NCI-H187 (cell line): ENCODE measurements at places on chromosomes 6 and 20.

DNA sequence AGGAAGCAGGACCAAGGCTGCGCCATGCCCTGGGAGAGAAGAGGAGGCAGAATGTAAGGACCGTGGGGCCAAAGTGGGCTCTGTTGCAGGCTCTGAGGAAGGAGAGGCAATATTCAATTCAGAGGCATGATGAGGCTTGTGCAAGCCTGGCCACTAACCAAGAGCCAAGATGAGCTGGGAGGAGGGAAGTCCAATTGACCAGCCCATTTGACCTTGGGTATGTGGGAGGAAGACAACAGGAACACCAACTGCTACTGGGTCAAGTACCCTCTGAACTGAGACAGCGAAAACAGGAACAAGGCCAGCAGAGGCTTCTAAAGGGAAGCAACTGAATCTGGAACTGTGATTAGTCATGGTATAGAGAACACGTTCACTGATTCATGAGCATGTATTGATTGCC lies 779.6 kb downstream of the MAFB start:
- DNase-seq: no peak

GRCh38 chr20:38209736-38210405 lies 44.8 kb upstream of the TGM2 start:
- DNase-seq: no peak

GRCh38 chr6:72770959-72771358 lies 149.1 kb downstream of the KCNQ5 start:
- DNase-seq: no peak

DNA sequence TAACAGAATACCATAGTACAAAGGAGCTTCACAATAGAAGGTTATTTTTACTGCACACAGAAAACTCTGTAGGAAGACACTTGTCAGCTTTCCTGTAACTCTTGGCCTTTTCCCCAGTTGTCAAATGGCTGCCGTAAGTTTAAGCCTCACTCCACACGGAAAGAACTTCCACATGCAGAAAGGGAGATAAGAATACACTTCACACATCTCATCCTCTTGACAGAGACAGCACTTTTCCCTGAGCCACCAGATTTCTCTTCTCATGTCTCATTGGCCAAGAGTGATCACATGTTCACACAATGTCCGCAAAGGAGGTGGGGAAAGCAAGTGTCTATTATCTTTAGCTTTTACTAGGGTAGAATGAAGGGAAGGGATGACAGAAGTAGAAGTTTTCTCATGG lies 540.7 kb downstream of the HAO1 start:
- DNase-seq: no peak

- DNase-seq: no peak
These were observed 60.9 kb downstream of the SULF2 start for GRCh38 chr20:47724396-47724795.

DNA sequence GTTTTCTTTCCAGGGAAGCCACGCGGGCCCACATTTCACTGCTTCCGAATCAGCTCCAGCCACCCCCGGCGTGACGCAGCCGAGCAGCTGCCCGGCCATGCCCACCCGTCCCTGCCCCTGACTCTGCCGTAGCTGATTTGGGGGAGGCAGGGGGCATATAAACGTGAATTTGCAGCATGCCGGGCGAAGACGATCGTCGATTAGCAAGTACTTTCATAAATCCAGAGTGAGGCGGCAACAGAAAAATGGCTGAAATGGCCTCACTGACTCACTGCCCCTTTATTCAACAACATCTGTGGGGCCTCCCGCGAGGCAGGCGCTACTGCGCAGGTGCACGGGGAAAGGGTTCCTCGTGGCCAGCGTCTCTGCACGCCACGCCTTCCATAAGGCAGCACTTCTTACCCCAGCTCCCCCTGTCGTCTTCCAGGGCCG lies 118.0 kb downstream of the DLL1 start:
- DNase-seq: no peak

GRCh38 chr20:36777167-36777566 lies 3.6 kb upstream of the DSN1 start:
- DNase-seq: no peak

DNA sequence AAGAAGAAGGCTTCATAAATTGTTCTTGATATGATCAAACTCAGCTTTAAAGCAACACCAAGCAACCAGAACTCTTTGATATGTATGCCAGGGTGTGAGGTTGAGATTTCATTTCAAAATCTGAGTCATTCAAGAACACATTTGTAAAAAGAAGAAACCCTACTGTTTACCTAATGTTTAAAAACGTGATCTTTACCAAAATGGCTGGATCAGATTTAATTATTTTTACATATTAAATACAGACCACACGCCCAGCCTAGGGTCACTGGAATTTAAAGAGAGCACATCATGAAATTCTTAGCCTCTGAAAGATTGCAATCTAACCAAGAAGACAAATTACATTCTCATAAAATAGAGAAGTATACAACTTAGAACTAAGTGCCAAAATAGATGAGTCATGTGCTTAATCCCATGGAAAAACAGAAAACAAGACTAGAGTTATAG lies 206.8 kb upstream of the SMLR1 start:
- no peak for DNase-seq

GRCh38 chr6:30719356-30719755 lies 796 bp upstream of the TUBB start:
- DNase-seq: no peak

- DNase-seq: no peak
These were observed 9.4 kb downstream of the SNX9 start for GRCh38 chr6:157832250-157832967.

DNA sequence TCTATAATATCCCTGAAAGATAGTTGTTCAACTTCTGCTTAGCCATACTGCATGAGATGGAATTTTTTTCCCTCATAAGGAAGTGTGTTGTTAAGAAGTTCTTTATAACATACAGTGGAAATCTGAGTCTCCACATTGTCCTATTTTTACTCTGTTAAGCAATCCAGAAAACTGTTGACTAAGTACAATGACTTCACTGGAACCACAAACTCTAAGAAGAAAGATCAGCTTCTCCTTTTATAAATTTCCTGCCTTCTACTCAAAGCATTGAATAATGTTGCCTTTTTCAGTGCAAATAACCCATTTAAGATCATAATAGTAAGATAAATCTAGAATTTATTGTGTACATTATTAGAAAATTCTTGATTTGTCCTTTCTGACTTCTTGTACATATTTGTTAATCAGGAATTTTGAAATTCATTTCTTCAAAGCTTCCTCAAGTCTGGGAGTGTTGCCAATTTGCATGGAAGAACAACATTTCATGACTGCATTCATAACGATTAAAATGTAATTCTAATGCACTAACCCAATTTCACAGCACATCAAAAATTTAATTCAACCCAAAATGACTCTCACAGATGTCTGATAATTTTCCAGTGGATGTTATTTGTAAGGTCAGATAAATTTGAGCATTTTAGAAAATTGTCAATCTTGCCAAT lies 45.6 kb upstream of the ANKEF1 start:
- no peak for DNase-seq

- no peak for DNase-seq
These were observed 248.5 kb downstream of the BTBD3 start for GRCh38 chr20:12166053-12166717.

GRCh38 chr20:15951658-15952057 lies 621.6 kb downstream of the KIF16B start:
- no peak for DNase-seq

GRCh38 chr6:5506149-5506548 lies 244.8 kb downstream of the FARS2 start:
- DNase-seq: no peak

GRCh38 chr6:157063176-157063905 lies 260.0 kb downstream of the TMEM242 start:
- no peak for DNase-seq

- no peak for DNase-seq
These were observed 45.3 kb upstream of the TINAG start for GRCh38 chr6:54262971-54263370.

- DNase-seq: no peak
These were observed 40.4 kb downstream of the GCLC start for GRCh38 chr6:53504512-53504911.

GRCh38 chr20:50015636-50015992 lies 32.8 kb downstream of the SNAI1 start:
- no peak for DNase-seq

DNA sequence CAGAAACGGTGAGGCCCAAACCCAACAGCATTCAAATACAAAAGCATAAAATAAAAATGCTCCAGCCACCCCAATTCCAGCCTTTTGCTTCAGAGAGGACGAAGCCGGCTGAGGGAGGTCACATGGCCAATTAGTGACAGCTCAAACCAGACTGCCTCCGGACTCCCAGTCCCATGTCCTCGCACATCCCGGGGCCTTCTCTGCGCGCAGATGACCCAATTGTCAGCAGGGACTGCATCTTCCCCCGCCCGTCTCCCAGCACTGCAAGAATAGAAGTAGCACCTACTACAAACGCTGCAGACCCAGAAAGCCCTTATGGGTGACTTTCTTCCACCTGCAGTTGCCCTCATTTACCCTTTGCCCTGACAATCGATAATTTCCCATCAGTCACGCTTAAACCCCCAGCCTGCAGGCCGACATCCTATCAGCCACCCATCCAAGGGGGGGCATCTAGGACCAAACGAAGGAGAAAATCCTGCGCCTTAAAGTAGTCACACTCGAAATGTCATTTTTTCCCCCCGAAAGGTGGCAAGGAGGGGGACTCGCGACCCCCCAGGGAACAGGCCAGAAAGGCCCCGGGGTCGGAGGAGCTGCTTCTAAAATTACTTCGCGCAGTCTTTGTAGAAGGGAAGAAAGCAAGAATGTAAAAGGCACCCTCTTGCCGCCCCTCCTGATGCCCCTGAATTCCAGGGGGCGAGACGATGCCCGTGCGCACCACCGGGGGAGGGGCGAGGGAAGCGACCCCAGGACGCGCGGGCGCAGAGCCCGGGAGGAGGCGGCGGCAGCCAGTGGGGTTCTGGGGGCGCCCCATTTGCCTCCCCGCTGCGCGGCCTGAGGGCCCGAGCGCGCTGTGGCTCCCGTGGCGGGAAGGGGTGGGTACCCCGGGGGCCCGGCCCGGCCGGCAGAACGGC lies 792 bp downstream of the SLC23A2 start:
- DNase-seq: no peak

DNA sequence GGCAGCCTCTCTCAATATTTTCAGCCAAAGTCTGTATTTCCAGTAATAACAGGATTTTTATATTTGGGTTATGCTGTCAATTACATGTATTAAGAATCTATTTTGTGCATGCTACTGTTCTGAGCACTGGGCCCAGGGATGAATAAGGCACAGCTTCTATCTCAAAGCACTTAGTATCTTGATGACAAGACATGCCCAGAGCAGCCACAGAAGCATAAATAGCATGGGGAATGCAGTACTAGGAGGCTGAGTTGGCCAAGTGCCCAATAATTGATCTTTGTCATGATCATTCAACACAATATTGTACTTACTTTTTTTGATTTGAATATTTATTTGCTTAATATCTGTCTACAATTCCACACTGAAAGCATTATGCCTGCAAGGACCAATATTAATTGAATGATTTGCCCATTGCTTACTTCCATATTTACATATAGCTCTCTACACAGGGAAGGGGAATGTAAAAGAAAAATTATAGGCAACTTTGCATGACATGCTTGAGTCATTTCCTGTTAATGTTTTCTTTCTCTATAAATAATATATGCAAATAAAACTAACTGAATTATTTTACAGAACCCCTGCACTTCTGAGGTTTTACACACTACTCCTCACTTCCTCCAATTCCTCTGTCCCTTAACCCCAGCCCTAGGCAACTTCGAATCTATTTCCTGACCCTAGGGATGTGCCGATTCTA lies 298.9 kb upstream of the BMP2 start:
- DNase-seq: no peak

- no peak for DNase-seq
These were observed 14.2 kb downstream of the EBF4 start for GRCh38 chr20:2706688-2707352.

GRCh38 chr20:9963029-9963428 lies 71.8 kb upstream of the ANKEF1 start:
- no peak for DNase-seq

DNA sequence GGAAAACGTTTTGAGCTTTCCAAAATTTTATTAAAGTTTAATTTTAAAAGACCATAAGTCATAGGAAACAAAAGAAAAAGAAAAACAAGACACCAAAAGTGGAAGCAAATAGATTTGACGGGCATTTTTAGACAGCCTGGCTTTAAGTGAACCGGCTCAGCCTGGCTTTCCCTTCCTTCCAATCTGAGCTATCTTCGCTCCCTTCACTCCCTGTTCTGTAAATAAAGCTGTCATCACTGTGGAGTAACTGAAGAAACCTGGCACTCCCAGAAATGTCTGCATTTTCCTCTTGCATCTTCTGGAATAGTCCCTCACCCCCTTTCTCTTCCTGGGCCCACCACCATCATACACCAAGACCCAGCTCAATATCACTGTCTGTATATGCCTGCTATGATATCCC lies 131.9 kb downstream of the IMPG1 start:
- DNase-seq: no peak

DNA sequence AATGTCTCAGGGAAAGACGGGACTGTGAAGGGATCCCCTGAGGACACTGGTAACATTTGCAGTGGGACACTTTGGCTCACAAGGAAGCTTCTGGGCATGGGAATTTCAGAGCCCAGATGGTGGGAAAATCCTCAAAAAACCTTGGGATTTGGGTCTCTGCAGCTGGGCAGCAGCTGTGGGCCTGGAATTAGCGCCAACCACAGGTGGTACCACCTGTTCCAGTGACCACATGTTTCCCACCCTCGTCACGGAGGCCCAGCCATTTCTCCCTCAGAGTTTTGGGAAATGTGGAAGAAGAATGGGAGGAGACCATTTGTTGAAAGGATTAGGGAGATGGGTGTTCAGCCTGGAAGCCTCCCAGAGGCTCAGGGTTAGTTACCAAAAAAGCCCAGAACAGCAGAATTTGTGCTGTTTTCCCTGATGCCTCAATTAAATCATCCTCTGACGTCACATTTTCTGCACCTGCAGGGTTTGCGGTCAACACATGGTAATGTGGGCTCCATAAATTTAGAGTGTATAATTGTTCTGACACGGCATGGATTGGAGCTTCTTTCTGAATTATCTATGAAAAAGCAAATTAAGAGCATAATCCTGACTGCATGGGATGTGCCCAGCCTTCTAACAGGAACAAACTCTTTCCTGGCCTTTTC lies 34.4 kb downstream of the EDN3 start:
- DNase-seq: no peak

GRCh38 chr6:18527836-18528743 lies 140.9 kb downstream of the RNF144B start:
- no peak for DNase-seq

- DNase-seq: no peak
These were observed 107.5 kb upstream of the PDE10A start for GRCh38 chr6:165770397-165771082.

DNA sequence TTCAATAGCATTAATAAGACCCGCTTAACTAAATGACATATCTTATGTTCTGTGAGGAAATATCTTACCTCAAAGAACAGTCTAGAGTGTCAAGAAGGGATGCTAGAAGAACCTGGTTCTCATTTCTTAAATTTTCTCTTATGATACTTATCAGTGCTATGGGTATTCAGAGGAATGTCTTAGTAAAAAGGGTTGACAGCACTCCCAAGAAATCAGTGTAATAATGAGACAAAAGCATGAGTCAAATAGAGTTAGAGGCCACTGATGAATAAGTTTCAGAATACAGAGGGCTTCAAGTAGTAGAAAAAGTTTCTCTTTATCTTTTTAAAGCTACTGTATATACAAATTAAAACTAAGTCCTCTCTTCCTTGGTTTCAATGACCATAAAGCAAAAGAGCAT lies 242.8 kb downstream of the GJA1 start:
- DNase-seq: no peak
